Stimulated activated CD4-positive, alpha-beta T cell treated with anti-CD3 and anti-CD28 coated beads, TNF-alpha, amount 100 ng/mL, for 24 hours (primary cell): ENCODE measurements at places on chromosomes 5 and 9.

DNA sequence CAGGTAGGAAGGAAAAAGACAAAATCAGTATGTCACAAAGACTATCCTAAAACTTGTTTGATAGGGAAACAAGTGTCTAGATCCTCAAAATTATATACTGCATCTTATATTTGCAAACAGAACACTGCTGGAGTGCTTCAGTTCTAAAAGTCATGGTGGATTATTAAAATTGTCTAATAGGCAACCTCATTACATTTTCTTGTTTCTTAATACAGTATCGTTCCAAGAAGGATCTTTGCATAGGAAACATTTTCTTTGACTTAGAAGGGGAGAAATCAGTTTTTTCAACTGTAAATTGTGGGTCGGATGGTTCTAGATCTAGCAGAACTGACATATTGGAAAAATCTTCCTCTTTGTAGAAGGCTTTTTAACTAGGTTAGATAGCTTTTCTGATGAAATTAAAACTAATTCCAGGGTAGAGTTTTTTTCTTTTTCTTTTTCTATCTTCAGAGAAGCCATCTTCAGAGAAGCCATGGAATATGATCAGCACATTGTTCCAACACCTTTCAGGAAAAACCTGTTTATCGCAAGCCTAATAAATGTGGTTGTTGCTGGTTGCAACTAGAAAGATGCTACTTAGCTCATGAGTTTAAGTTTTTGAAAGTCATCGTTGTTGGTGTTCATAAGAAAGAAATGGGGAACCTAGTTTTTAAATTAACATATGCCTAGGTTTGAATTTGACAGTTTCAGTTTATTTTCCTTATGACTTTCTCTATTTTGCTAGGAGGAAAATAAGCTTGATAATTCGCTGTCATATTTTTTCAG, 7.4 kb downstream of the CPEB4 start:
- DNase-seq = no peak

DNA sequence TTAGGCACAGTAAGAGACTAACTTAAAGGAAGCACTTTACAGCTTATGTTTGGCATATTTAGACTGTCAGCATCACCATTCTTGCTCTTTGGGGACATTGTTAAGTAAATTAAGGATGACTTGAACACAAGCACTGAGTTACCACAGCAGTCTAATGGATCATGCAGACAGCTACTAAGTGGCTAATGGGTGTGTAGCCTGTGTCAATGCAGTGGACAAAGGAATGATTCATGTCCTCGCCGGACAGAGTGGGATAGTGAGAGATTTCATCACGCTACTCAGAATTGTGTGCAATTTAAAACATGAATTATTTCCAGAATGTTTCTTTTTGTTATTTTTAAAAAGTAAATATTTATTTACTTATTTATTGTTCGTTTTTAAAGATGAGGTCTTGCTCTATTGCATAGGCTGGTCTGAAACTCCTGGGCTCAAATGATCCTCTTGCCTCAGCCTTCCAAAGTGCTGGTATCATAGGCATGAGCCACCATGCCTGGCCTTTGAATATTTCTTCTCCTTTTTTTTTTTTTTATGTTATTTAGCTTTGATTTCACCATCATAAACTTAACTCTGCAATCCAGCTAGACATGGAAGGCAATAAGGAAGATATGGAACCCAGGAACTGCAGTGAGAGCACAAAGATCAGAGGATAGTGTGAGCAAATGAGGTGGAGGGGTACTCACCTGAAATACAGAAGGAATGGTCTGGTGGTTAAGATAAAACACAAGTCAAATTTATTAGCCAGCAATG, 53.0 kb upstream of the KLF4 start:
- DNase-seq = no peak

- no peak for DNase-seq
Measured at GRCh38 chr9:3479514-3480352, 46.1 kb downstream of the RFX3 start.

DNA sequence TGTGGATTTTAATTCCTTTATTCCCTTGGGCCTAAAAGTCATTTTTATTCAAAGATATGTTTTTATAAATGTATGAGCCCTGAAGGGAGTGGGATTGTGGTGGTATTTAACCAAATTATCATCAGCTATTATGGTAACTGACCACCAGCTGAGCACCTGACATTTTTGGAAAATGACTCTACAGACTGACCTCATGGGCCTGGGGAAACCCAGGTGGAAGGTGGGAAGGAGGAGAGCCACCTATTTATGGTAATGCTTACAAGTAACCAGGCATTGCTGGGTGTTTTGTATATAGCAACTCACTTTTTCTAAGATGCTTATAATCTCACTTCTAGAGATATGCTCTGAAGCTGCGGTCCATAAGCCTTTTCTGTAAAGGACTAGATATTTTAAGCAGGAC, 22.3 kb upstream of the NFIB start:
- no peak for DNase-seq

GRCh38 chr5:44331471-44332050, 57.7 kb downstream of the FGF10 start:
- DNase-seq = no peak

DNA sequence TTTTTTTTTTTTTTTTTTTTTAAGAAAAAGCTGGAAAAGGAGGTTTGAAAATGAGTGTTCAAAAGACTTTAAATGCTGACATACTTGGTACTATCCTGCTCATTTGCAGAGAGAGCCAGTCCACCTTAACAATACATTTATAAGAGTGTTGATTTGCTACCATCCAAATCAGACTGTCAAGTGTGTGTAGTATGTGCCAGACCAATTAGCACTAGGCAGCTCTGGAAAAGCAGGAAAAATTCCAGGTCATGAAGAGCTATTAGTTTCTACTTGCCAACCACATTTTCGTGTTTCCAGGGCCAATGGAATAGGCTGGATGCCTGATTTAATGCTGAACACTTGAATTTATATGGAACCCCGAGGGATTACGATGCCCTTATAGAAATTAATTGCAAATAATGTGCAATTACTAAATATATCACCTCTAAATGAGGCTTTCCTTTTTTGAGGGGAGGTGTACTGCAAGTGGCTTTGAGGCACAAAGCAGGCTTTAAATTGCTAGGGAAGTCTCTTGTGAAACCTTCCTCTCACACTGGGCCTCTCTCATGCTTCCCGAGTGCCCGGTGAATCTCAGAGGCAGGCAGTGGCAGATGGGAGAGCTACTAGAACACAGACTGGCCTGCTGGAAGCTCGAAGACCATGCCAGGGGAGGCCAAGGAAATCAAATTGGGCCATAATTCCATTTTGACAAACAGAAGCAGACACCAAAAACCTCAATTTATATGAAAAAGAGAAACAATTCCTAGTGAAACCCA, 178.7 kb downstream of the PPP2R2B start:
- DNase-seq = no peak

GRCh38 chr5:40025586-40025985, 600.8 kb upstream of the DAB2 start:
- no peak for DNase-seq

DNA sequence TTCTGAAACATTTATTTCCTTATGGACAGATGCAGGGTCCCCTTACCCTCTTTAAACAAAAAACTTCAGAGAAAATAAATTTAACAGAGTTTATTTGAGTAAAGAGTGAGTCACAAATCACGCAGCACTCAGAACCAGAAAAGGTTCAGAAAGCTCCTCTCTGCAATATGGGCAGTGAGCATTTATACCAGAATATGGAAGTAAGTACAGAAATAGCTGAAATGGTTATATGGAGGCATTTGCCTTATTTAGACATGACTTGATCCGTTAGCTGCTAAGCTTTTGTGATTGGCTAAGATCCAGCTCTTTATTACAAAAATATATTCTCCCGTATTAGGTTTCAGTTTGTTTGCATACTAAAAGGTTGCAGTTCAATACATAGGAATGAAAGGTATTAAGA, 1554.1 kb downstream of the EFNA5 start:
- no peak for DNase-seq

DNA sequence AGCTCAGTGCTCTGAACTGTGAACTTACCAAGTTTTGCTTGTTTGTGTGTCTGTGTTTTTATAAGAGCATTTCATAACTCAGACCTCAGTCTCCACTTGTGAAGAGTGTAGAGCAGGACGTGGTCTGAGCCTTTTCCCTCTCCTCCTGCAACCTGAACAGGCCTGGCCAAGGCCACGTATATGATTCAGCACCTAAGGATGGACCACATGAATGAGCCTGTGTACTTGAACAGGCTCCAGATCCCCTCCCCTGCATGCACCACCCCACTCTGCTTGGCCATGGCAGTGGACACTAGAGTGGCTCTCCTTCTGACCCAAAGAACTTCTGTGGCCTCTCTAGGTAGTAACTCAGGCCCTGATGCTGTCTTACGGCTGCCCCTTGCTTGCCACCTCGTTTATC, 125.9 kb upstream of the FSTL4 start:
- no peak for DNase-seq

- no peak for DNase-seq
Measured at GRCh38 chr5:143432658-143433239, 29.3 kb upstream of the NR3C1 start.

- DNase-seq = no peak
Measured at GRCh38 chr9:126965541-126966428, 51.2 kb downstream of the RALGPS1 start.

GRCh38 chr5:75050415-75050814, 1.9 kb downstream of the GCNT4 start:
- DNase-seq = no peak

GRCh38 chr5:73444499-73445438, 3.8 kb downstream of the FOXD1 start:
- DNase-seq = no peak

GRCh38 chr9:97704851-97705250, 7.7 kb upstream of the XPA start:
- DNase-seq = no peak

- DNase-seq = no peak
Measured at GRCh38 chr5:169801781-169802180, 164.7 kb downstream of the DOCK2 start.

DNA sequence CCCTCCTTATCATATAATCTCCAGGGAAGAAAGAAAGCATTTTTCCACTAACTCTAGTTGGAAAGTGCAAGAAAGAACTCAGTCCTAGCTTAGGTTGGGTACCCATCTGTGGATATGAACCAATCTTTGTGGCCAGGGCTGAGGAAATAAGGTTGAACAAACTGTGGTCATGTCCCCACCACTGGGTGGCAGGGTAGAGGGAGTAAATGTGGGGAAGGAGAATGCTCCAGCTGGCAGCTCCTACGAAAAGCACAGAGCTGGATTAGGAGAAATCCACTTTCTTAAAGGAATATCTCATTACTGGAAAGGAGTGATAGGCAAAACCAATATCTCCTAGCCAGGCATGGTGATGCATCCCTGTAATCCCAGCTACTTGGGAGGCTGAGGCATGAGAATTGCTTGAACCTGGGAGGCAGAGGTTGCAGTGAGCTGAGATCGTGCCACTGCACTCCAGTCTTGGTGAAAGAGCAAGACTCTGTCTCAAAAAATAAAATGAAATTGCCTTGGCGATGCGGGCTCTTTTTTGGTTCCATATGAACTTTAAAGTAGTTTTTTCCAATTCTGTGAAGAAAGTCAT, 175.1 kb downstream of the CCDC192 start:
- DNase-seq = no peak

DNA sequence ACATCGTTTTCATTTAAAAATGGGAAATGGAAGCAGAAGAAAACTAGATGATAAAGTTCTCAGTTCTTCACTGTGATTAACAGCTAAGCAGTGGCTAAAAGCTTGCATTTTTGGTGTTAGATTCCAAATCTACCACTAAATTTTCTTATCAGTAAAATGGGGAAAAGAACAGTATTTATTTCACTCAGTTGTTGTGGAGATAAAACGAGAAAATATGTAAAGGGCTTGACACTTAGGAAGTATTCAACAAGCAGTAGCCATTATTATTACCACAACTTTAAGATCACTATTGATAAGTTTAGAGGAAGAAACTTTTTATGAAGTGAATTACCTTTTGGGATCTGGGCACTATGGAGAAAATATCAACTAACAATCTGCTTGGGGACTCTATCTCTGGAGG, 4.5 kb downstream of the STOM start:
- no peak for DNase-seq

DNA sequence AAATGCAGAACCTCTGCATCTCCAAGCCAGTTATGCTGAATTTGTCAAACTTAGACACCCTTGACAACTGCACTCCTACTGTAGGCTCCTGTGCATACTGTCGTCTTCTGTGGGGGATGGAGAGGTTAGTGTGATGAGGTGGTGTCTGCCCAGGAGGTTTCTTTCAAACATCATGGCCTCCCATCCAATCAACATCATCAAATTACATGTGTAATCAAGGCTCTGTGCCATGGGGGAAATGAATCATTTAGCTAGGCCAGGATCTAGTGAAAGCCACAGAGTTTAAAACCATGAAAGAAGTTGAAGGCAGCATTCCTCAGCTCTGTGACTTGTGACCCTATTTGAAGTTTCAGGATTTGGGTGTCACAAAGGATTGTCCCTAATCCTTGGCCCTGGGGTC, 240.6 kb downstream of the MARCHF11 start:
- no peak for DNase-seq
